ENCODE measurements at places on chromosomes 3 and 15. TPM values are rescaled to one million over a fixed set of nuclear protein-coding genes. Genes with fewer than 3 reads are reported as not detected.

SLTM gene
- total RNA-seq: 71.4 TPM

SLC2A2 gene
- not detected for total RNA-seq

PSTPIP1 gene
- not detected for total RNA-seq

PLSCR4 gene
- 9.8 TPM for total RNA-seq

GUCA1C gene
- not detected for total RNA-seq

LCMT2 gene
- total RNA-seq: 6.6 TPM

LRRN1 gene
- total RNA-seq: not detected

FGF7 gene
- not detected for total RNA-seq

SEMA6D gene
- total RNA-seq: not detected

CLDN18 gene
- not detected for total RNA-seq

CLDN16 gene
- 0.16 TPM for total RNA-seq

TLR9 gene
- total RNA-seq: not detected

THSD4 gene
- 25.8 TPM for total RNA-seq

FBXO40 gene
- total RNA-seq: not detected

LPP gene
- 9.3 TPM for total RNA-seq

RAB6B gene
- 2.6 TPM for total RNA-seq

OR5K2 gene
- not detected for total RNA-seq

TMEM40 gene
- total RNA-seq: 0.28 TPM

NTRK3 gene
- 24.5 TPM for total RNA-seq

MYNN gene
- 9.8 TPM for total RNA-seq

SMCO1 gene
- total RNA-seq: not detected

SLC12A8 gene
- 2.3 TPM for total RNA-seq

CATSPER2 gene
- 0.24 TPM for total RNA-seq

KPNA1 gene
- 50.4 TPM for total RNA-seq

TGM4 gene
- total RNA-seq: 0.23 TPM

A4GNT gene
- not detected for total RNA-seq

RGMA gene
- total RNA-seq: 0.49 TPM

NME9 gene
- total RNA-seq: not detected

KLHL6 gene
- not detected for total RNA-seq

RETNLB gene
- total RNA-seq: not detected

KY gene
- total RNA-seq: 0.09 TPM

SERINC4 gene
- 0.09 TPM for total RNA-seq

IL17RB gene
- 0.67 TPM for total RNA-seq

TEX9 gene
- 4.9 TPM for total RNA-seq

ADGRG7 gene
- not detected for total RNA-seq

FETUB gene
- total RNA-seq: 0.08 TPM

NAALADL2 gene
- total RNA-seq: 0.28 TPM

SKOR1 gene
- not detected for total RNA-seq

FMN1 gene
- 0.46 TPM for total RNA-seq

Measured in A549 treated with AZD2906 at 1 μM for 4 hours (cell line).